Kidney epithelial cell (primary cell): ENCODE measurements at places on chromosomes 11 and 22. TPM values are rescaled to one million over a fixed set of nuclear protein-coding genes. Genes with fewer than 3 reads are reported as not detected.

WBP2NL gene
- 0.68 and 2.6 TPM in 2 replicates for total RNA-seq

RBFOX2 gene
- 75.1 and 91.2 TPM in 2 replicates for total RNA-seq

MRGPRD gene
- not detected in 2 replicates for total RNA-seq

CHRM4 gene
- 0.27 and 0.29 TPM in 2 replicates for total RNA-seq

POU2AF3 gene
- 0.25 TPM in 1 of 2 replicates, not detected in the other for total RNA-seq

SLCO2B1 gene
- 0.21 and 1.7 TPM in 2 replicates for total RNA-seq

ADAMTS8 gene
- not detected in 2 replicates for total RNA-seq
